Muscle of back (tissue), 13 donors: ENCODE measurements at places on chromosomes 12 and 14. TPM values are rescaled to one million over a fixed set of nuclear protein-coding genes. Genes with fewer than 3 reads are reported as not detected.

KSR2 gene
- polyA plus RNA-seq = 0.04 TPM

GZMB gene
- polyA plus RNA-seq = 0.69 TPM

GPR65 gene
- 0.71 TPM for polyA plus RNA-seq

KRT85 gene
- not detected for polyA plus RNA-seq

SLC6A15 gene
- 1.5 TPM for polyA plus RNA-seq

CCDC175 gene
- polyA plus RNA-seq = not detected

KCNJ8 gene
- 29.3 TPM for polyA plus RNA-seq

MLEC gene
- 73.2 TPM for polyA plus RNA-seq

DACT1 gene
- 33.4 TPM for polyA plus RNA-seq

CIROP gene
- polyA plus RNA-seq = not detected

GALNT16 gene
- polyA plus RNA-seq = 25.8 TPM

PNN gene
- polyA plus RNA-seq = 106 TPM

CYP46A1 gene
- polyA plus RNA-seq = 6.5 TPM

TEX52 gene
- polyA plus RNA-seq = 0.29 TPM

GARIN6 gene
- polyA plus RNA-seq = not detected

DICER1 gene
- 41.0 TPM for polyA plus RNA-seq

PCNX1 gene
- polyA plus RNA-seq = 19.7 TPM

GPR84 gene
- polyA plus RNA-seq = not detected

NOS1 gene
- 0.56 TPM for polyA plus RNA-seq

MIS18BP1 gene
- polyA plus RNA-seq = 14.3 TPM

METTL17 gene
- 38.7 TPM for polyA plus RNA-seq

SLC10A1 gene
- not detected for polyA plus RNA-seq

LRRC10 gene
- 0.18 TPM for polyA plus RNA-seq

NEUROD4 gene
- not detected for polyA plus RNA-seq

PYGL gene
- polyA plus RNA-seq = 42.8 TPM

SLC39A2 gene
- polyA plus RNA-seq = not detected

FAIM2 gene
- 5.4 TPM for polyA plus RNA-seq

ACIN1 gene
- polyA plus RNA-seq = 155 TPM

NIN gene
- 29.9 TPM for polyA plus RNA-seq

FAM222A gene
- polyA plus RNA-seq = 4.9 TPM

OR4E1 gene
- not detected for polyA plus RNA-seq

CLEC2D gene
- 11.5 TPM for polyA plus RNA-seq

ERP27 gene
- polyA plus RNA-seq = 0.14 TPM

AKAP3 gene
- 1.5 TPM for polyA plus RNA-seq

C12orf42 gene
- polyA plus RNA-seq = 1.9 TPM

DYNLL1 gene
- polyA plus RNA-seq = 355 TPM

SRRM4 gene
- 0.13 TPM for polyA plus RNA-seq

OTUB2 gene
- polyA plus RNA-seq = 1.1 TPM

NKX2-8 gene
- not detected for polyA plus RNA-seq

TUBA1C gene
- polyA plus RNA-seq = 127 TPM

PARPBP gene
- polyA plus RNA-seq = 5.9 TPM

AJUBA gene
- 30.5 TPM for polyA plus RNA-seq

PTPRB gene
- 20.4 TPM for polyA plus RNA-seq

KRT3 gene
- 0.46 TPM for polyA plus RNA-seq

ACOT6 gene
- not detected for polyA plus RNA-seq

KRR1 gene
- polyA plus RNA-seq = 59.1 TPM

ATF1 gene
- polyA plus RNA-seq = 36.0 TPM

ATP2A2 gene
- polyA plus RNA-seq = 521 TPM

KCNC2 gene
- 0.46 TPM for polyA plus RNA-seq

CMA1 gene
- not detected for polyA plus RNA-seq

REM2 gene
- not detected for polyA plus RNA-seq

ACSM4 gene
- polyA plus RNA-seq = not detected

RPGRIP1 gene
- 0.94 TPM for polyA plus RNA-seq

SERPINA1 gene
- polyA plus RNA-seq = 0.58 TPM

RHNO1 gene
- 15.7 TPM for polyA plus RNA-seq
